ENCODE measurements at places on chromosomes 7 and 10.
A peak's percentile ranks its signal among the peaks of the same experiment; 100 is the strongest.

DNA sequence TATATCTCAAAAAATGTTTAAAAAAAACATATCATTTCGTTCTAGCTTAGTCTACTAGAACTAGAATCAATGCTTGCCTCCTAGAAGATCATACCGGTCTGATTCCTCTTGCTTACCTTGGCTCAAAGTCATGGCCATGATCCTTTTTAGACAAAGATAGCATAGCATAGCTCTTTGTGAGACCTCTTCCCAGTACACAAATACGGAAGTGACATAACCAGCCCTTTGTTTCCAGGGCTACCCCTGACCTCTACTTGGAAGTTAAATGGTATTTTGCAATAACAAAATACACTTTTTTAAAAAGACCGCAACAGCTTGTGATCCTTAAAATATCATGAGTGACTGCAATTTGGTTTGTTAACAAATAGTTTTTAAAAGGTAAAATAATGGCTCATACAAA is 130.7 kb upstream of the NOBOX start:
- DNase-seq, result no peak

DNA sequence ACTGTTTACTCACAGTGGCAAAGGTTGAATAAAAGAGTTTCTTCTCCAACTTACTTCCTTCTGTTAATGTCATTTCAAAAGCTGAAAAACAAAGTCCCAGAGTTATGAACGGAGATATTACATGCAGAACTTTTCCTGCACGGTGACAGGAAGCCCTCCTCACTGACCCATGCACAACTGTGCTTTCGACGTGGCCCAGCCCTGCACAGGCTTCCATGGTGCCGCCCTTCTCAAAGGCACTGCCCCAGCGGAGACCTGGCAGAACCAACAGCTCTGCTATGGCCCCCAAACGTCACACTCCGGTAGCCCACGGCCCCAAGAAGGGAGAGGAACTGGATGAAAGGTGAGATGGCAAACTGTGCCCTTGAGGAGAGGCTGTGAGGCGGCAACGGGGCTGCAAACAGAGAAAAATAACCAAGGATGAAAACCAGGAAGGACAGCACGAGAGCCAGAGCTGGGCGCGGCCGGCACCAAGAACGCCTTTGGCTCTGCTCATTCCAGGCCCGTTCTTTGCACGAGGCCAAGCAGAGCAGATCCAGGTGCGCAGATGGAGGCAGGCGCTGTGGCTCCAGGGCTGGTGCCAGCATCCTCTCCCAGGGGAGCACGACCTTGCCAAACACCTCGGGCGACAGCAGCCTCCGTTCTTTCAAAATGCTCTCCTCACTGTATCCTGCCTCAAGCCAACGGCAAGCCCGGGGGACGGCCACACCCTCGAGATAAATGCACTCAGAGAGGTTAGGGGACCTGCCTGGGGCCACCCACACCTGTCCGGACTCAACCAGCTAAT is 7.0 kb upstream of the FUOM start:
- peak; percentile 83 for DNase-seq

DNA sequence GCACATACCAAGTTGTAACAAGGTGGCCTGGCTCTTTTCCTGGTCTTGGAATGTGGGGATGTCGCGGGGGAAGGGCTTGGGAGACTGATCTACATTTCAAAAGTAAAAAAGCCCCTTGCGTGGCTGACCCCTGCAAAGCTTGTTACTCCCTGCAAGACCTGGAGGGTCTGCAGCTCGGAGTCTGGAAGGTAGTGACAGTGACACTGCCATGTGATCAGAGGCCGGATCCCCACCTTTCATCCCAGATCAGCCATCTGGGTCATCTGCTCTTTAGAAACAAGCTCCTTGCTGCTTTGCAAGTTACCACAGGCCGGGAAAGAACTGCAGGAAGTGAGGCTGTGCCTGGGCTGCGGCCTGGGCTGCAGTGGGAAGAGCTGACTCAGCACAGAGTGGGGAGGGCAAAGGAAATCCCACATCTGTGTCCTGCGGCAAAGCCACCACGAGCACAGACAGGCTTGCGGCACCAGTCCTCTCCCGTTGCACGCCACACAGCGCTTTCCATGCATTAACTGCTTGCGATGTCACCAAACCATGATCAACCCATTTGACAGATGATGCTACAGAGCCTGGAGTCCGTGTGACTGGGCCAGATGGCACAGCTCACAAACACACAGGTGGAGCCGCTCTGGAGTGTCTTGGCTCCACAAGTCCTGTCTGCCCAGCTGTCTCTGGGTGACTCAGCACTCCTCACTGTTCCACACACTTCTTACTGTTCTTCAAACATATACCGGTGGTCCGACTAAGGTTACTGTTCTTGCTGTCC is 97.7 kb downstream of the SH3PXD2A start:
- DNase-seq, result peak; percentile 35

- DNase-seq, result no peak
Measured at GRCh38 chr10:12661671-12662070, 312.3 kb downstream of the CAMK1D start.

DNA sequence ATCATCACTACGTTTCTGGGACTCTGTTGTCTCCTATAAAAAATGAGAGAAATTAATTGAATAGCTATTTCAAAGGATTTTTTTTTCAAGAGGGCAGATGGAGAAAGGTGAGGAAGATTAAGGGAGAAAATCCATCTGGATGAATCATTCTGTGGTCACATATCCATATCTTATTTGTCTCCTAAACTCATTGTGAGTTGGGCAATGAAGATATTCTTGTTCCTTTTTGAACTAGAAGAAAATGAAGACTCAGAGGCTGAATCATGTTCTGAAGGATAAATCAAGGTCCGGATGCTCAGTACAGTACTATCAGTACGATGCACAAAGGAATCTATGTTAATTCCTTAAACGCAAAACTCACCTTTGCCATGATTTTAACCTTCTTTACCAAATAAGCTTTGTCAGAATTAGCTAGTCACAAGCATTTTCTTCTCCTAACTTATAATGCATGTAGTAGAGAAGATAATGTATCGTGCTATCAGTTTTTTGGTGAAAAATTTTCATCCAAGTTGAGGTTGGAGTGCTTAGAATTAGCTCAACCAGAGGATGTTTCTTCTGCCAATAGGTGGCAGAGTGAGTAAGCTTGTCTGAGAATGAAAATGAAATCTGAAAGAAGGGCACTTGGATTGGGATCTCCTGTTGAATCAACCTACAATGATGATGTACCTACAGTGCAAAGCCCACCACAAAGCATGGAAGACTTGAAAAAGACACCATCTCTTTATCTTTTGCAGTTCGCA is 446.9 kb downstream of the KIF20B start:
- no peak for DNase-seq

GRCh38 chr10:17023386-17024298 is 106.0 kb downstream of the CUBN start:
- peak; percentile 54 for DNase-seq

- DNase-seq, result no peak
Measured at GRCh38 chr10:128048819-128049210, 77.4 kb downstream of the MKI67 start.

- no peak for DNase-seq
Measured at GRCh38 chr10:124390471-124391187, 28.1 kb downstream of the OAT start.

- no peak for DNase-seq
Measured at GRCh38 chr10:12177642-12178041, 18.0 kb downstream of the NUDT5 start.

- peak; percentile 38 for DNase-seq
Measured at GRCh38 chr7:25391295-25391861, 163.1 kb upstream of the NPVF start.

- DNase-seq, result peak; percentile 46
Measured at GRCh38 chr10:85642421-85643170, 724.0 kb downstream of the GRID1 start.

DNA sequence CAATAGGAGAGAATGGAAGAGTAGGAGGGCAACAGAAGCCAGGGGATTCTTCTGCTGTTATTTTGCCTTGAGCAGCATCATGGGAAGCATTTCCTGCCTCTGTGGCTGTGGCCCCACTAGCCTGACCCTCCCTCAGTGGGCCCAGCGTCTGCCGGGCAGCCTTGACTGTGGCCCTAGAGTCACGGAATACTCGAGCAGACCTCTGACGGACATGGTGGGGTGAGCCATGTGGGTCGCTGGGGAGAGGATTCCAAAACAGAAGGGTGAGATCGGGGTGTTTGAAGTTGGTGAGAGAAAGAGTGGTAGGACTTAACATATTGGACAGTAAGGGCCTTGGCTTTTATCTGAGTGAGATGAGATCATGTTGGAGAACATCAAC is 8.3 kb upstream of the PRKAG2 start:
- DNase-seq, result no peak

DNA sequence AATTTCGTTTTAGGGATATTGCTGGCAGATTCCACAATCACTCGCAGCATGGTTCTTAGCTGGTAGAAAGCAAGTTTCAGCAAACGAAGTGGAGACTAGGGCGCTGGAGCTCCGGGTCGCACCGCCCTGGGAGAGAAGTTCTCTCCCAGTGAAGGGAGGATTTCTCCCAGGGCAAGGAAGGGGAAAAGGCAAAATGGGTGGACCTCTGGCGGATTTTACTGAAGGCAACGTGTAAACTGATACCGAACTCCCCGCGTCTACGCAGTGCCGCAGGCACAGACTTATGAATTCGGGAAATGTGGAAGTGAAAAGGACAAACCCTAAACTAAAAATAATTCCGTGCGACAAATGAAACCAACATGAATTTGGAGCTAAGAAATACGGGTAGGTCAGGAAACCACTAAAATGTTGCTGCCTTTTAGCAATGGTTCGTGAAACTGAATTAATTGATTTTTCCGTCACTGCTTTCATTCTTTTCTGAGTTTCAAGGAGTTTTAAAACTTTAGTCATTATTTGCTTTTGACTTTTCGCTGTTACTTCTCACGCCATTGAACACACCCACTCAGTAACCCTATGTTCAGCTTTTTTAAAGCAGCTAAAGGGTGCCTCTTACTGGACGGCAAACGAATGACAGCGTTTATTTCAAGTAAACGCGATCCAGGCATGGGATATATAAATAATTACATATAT is at the start of gene MYOF:
Gene MYOF, minus strand, starts transcription at position 190 of the 690 bp plus-strand sequence. Its CDS starts 140 bp downstream, at position 50.
- DNase-seq, result peak; percentile 97

DNA sequence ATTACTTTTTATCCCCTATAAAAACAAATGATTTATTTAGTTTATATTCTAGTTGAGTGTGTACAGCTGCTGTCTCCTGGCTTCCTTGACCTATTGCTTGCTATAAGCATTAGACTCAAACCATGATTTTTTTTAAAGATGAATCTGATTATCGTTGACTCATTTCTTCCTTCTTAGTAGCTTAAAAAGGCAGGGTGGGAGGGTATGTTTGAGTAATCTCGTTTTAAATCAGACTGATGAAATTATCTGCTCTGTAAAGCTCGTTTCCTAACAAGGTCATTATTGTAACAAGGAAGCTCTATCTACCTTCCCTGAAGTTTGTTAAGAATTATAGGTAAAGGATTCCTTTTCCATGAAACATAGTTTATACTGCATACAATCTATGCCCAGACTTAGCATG is 276.3 kb upstream of the KCND2 start:
- no peak for DNase-seq

GRCh38 chr7:145431834-145432233 is 596.0 kb upstream of the TPK1 start:
- no peak for DNase-seq

DNA sequence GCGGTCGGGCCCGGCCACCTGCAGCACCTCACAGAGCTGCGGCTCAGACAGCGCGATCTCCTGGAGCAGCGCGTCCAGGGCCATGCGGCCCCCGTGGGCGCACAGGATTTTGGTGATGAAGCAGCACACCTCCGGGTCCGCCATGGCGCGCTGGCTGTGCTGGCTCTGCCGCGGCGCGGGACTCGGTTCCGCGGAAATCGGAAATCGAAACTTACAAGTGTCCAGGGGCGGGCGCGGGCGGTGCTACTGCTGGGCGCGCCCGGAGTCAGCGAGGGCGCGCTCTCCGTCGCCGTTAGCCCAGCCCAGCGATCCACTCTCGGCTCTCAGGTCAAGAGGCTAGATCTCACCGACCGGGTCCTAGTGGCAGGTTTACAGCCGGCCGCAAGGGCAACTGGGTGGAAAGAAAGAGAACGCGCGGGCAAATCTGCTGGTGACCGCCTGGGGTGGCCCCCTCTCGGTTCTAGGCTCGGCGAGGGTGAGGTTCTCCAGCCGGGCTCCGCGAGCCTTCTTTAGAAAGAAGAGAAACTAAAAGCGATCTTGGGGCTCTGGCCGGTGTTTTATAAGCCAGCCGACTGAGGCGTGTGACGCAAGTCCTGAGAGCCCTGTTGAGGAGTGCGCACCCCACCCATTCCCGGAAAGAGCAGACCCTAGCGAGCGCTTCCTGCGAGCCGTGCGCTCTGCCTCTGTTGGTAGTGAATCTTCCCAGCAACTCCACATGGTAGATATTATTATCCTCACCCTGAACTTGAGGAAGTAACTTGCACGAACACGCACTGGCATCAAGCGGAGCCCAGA is at the start of gene ZC3HAV1:
Gene ZC3HAV1, minus strand, starts transcription at position 533 of the 795 bp plus-strand sequence. Its CDS starts 389 bp downstream, at position 144.
- peak; percentile 83 for DNase-seq

DNA sequence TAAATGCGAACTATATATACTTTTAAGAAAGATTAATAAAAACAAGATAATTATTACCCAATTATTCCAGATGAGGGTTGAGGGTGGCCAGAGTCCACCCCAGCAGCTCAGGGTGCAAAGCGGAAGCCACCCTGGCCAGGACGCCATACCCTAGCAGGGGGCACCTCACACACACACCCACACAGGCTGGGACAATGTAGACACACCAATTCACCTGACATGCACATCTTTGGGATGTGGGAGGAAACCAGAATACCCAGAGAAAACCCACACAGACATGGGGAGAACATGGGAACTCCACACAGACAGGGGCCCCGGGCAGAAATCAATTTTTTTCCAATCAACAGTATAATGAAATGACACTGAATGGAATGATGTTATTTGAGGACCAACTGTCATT is 86.0 kb downstream of the RTKN2 start:
- DNase-seq, result no peak

DNA sequence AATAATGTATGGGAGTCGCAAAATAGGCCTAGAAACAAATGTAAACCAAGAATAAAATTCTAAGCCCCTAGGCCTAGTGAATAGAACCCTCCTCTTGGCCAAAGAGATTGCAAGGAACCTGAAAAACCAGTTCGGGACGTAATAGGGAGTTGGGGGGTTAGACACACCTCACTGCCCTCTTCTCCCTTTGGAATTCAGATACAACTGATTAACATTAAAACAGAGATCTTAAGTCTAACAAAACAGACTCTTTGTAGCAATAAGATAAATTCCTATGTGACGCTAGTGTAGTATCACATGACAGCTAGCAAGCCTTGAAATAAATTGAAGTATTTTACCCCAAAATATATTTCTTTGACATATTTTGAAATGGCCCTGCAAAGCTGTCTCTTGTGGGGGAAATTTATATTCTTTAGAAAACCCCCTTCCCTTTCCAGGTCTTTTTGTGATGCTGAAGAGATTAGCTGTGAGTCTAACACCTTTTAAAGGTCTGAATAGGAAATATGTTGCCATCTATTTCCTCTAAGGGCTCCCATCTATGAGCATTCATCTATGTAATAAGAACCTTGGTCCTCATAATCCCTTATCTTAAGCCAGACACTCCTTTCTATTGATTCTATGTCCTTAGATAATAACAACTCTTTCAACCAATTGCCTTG is 623.4 kb upstream of the NRG3 start:
- DNase-seq, result no peak

- DNase-seq, result peak; percentile 65
Measured at GRCh38 chr10:34933676-34934075, 118.6 kb upstream of the PARD3 start.
